ENCODE measurements at places on chromosomes 7 and 10.

DNA sequence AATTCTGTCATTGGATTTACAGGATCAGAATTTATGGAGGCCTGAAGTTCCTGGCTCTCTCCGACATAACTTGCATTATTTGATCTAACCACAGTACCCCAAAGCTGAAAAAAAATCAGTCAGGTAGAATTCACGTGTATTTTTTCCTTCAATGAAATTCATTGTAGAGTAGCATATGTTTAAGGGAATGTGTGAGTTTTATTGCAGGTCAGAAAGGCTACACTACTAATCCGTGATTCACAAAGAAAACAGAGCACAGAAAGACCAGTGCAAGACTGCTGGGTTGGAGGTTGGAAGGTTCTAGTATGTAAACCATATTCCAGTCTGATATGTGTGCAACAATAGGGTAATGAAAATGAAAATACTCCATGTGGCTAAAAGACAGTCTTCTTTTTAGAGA, 247.0 kb upstream of the FERD3L start:
- no peak for DNase-seq

DNA sequence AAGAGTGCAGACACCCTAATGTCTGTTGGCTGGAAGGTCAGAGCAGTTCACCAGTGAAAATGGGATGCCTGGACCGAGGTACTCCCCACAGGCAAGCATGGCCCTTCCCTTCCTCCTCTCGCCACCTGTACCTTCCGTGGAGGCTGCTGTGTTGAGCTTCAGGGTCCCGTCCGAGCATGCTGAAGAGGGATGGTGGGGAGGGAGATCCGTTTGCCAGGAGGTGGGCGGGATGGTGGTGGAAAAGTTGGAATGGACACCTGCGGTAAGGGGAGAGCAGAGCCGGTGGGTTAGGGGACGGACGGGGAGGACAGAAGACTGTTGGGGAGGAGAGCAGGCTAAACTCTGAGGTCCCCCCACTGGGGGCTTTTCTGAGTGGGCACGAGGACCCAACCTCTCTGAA, 15.9 kb upstream of the ZNF777 start:
- DNase-seq = no peak

GRCh38 chr7:92872701-92873100, 36.3 kb upstream of the CDK6 start:
- DNase-seq = no peak

DNA sequence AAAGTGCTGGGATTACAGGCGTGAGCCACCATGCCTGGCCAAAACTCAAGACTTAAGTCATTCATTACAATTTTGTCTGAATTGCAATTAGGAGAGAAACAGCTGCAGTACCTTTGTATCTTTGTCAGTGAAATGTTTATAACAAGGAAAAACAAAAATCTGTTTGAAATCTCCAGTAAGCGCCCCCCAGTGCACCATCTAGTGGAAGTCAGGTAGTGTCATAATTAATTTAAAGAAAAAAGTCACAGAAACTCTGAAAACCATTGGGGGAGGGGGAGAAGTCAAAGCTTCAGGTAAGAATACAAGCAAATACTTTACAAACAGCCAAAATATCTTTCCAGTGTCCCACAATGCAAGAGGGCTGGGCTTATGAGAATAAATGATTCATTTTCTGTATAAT, 2.8 kb downstream of the MPP7 start:
- no peak for DNase-seq

- DNase-seq = no peak
These were observed 509.8 kb downstream of the SUGCT start for GRCh38 chr7:40644454-40645188.

DNA sequence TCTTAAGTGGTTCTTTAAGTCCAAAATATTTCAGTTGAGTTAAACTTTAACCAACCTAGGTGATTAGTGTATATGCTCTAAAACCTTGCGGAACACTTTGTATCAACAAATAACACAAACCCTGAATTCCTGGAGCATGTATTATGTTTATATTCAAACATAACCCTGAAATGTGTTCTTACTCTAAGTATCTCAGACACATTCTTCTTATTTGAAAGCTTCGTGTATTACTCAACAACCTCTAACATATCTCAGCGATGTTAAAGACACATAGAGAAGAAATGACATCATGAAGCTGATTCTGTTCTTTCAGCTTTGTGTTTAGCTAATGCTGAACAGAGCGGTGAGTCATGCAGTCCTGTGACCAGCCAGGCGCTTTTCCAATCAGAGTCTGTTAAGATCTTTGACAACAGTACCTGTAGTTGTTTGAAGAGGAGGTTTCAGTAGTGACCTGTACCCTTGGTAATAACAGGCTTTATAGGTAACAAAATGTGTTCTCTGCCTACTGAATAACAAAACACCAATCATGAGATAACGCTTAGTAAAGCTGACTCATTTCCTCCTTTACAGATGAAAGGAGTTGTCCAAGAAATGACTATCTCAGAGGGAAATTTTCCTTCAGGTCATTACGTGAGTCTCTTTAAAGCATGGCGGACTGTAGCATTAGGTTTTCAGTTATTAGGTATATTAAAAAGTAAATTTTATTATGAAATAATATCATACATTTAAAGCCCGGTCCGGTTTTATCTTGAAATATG, 67.3 kb upstream of the KLF6 start:
- DNase-seq = peak; percentile 61
